ENCODE measurements at places on chromosomes 13 and 19. TPM values are rescaled to one million over a fixed set of nuclear protein-coding genes. Genes with fewer than 3 reads are reported as not detected.
A peak's percentile ranks its signal among the peaks of the same experiment; 100 is the strongest.

GRCh38 chr19:10420444-10421239 is at the start of gene PDE4A:
TSS of gene PDE4A (plus strand) at chr19:10420538. CDS start at chr19:10420765, 227 bp downstream.
- DNase-seq: no peak

- no peak for DNase-seq
Measured at GRCh38 chr19:48403606-48404005, 10.1 kb downstream of the GRIN2D start.

- no peak for DNase-seq
Measured at GRCh38 chr19:16258440-16258903, 60.8 kb downstream of the AP1M1 start.

DNA sequence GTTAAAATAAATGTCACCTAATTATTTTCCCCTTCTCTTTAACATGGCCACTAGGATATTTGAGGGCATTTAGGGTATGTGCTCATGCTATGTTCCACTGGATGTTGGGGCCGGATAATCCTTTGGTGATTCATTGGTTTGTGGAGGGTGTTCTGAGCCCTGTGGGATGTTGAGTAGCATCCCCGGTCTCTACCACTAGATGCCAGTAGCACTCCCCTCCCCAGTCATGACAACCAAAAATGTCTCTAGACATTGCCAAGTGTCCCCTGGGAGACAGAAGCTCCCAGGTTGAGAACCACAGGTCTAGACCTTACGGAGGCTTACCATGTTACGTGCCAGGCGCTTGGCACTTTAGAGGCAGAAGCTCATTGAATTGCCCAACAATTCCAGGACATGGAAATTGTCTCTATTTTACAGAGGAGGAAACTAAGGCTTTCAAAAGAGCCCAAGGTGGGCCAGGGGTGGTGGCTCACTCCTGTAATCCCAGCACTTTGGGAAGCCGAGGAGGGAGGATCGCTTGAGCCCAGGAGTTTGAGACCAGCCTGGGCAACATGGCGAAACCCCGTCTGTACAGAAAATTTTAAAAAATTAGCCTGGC is 14.1 kb downstream of the SHANK1 start:
- DNase-seq: no peak

GRCh38 chr19:51772977-51773376 is 12.0 kb downstream of the FPR2 start:
- no peak for DNase-seq

DNA sequence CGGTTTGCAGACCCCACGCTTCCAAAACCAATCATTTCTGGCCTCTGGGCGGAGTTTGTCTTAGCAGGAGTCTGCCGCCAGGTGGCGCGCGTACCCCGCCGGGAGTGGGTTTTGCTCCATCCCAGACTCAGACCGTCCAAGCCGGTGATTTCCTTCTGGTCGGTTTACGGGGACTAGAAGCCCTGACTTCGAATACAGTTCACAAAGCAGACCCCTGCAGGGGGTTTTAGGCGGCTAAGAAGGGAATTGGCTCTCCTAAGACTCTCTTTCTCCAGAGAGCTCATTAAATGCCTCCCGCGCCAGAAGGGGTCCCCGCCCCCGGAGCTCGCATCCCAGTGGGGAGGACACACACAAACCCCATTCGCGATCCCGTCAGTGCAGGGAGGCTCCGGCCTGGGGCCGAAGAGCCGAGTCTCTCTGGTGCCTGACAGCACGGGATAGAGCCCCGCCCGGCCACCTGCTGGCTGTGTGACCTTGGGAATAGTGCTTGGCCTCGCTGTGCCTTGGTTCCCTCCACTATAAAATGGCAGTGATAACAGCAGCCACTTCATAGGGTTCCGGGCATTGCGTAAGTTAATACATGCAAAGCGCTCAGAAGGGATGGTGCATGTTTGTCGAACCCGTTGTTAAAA is 8.6 kb upstream of the NUP62 start:
- peak; percentile 76 for DNase-seq

DNA sequence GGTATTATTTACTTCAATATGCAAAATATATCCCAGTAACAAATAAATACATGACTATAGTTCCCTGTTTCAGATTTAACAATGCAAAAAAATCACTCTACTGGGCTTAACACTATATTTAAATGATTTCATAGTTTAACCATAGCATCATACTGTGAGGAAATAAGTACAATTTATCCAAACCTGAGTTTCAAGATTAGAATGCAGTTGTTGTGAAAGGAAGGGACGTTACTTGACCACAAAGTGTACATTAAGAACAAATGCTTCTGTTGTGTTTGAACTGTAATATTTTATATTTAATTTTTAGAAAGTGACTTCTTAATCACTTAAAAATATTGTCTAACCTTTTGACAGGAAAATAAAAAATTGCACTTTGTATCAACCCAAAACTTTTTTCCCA is 1747.9 kb upstream of the SPRY2 start:
- no peak for DNase-seq

DNA sequence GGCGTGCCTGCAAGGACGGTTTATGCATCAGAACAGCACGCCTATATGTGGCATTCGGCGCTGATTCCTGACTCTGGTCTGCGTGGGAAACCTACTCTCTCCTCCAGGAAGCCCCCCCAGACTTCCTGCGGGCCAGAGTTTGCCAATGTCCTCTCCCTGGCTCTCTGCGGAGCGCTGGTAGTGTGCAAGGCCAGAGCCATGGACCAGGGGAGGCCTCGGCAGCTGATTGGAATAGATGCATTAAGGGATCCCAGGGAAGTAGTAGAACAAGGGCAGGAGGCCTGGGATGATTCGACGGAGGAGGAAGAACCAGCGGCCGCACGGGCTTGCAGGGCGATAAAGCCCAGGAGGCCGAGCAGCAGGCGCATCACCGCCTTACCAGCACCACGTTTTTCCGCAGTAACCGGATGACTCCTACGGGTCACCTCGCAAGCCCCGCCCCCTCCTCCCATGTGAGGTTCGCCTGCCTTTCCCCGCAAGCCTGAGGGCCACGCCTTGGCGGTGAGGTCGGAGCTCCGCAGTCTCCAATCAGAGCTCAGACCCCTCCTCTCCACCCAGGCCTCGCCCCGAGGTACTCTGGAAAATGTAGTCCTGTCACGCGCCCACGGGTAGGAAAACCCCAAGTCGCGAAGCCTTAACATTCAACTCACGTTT is 5.0 kb downstream of the CLEC11A start:
- DNase-seq: peak; percentile 72

GRCh38 chr13:78700121-78700910 is 41.4 kb upstream of the OBI1 start:
- no peak for DNase-seq

DNA sequence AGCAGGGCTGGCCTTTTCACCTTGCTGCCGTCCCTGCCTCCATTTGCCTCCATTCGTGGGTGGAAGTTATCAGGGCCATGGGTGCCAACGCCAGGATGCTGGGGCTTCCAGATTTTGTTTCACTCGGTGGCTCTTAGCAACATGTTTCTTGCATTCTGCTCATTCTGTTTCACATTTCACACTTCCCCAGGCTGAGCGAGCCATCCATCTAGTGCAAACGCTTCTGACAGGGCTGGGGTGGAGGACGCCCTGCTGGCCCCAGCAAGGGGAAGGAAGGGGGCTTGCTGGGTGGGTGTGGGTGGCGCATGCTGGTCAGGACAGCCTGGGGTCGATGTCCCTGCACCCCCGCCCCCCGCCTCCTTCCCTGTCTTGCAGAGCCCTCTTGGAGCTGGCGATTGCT is 165.2 kb downstream of the URI1 start:
- no peak for DNase-seq

DNA sequence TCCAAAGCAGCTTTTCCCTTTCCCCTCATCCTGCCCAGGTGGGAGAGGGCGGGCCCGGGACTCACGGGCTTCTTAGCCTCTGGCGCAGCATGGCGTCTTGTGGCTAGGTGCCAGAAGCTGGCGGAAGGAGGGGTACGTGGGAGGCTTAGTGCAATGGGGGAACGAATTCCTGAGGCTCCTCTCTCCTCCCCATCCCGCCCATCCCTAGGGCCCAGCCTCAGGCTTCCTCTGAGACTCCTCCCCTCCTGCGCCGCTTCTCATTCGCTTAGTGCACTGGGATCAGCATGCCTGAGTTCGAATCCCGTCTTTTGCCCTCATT is 297.8 kb downstream of the ZNF536 start:
- no peak for DNase-seq

DNA sequence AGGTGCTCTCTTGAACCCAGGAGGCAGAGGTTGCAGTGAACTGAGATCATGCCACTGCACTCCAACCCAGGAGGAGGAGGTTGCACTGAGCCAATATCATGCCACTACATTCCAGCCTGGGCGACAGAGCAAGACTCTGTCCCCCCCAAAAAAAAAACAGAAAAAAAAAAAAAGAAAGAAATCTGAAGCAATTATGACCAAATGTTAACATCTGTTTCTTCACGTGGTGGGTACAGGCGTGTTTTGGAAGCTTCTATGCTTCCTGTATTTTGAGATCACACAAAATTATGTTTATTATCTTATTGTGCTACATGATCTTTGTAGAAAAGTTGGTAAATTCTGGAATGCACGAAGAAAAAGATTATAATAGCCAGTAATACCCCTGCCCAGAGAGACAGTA is 2.7 kb upstream of the ACP5 start:
- DNase-seq: no peak

The PRODH2 gene
- polyA plus RNA-seq: 42.4 TPM

The CAMSAP3 gene
- 22.4 TPM for polyA plus RNA-seq

The SMIM24 gene
- 440 TPM for polyA plus RNA-seq

The SIGLEC12 gene
- polyA plus RNA-seq: 0.13 TPM

The PCDH20 gene
- 6.1 TPM for polyA plus RNA-seq

All from renal cortex interstitium (tissue), 15 donors.